ENCODE measurements at places on chromosomes 11 and 22.

DNA sequence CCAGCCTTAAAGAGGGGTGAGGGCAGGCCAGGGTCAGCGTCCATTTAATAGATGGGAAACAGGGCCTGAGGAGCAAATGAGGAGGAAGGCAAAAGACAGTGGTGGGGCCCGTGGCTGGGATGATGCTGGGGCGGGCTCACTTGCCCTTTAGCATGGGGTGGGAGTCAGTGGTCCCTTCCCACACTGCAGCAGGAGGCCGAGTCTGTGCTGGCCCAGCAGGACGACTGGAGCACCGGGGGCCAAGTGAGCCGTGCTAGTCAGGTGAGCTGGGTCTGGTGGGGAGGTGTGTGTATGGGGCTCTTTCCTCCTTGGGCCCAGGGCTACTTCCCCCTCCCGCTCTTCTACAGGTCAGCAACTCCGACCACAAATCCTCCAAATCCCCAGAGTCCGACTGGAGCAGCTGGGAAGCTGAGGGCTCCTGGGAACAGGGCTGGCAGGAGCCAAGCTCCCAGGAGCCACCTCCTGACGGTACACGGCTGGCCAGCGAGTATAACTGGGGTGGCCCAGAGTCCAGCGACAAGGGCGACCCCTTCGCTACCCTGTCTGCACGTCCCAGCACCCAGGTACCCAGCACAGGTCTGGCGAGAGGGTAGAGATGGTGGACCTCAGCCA is 12.8 kb downstream of the SCYL1 start:
- no peak for DNase-seq

- DNase-seq: no peak
Observed at GRCh38 chr22:23803001-23803819, 16.4 kb downstream of the SMARCB1 start.

DNA sequence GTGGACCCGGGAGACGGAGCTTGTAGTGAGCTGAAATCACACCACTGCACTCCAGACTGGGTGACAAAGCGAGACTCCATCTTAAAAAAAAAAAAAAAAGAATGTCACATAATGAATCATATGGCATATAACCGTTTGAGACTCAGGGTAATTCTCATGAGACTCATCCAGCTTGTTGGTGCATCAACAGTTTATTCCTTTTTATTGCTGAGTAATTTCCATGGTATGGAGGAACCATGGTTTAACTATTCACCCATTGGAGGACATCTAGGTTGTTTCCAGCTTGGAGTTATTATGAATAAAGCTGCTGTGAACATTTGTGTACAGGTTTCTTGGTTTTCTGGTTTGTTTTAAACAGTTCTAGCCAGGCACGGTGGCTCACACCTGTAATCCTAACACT is 25.3 kb downstream of the PPARA start:
- no peak for DNase-seq

- no peak for DNase-seq
Observed at GRCh38 chr11:126420698-126421256, 65.3 kb downstream of the ST3GAL4 start.

GRCh38 chr22:45787759-45788158 is 116.1 kb downstream of the ATXN10 start:
- DNase-seq: no peak

- DNase-seq: no peak
Observed at GRCh38 chr11:45580399-45580798, 85.0 kb downstream of the CHST1 start.

DNA sequence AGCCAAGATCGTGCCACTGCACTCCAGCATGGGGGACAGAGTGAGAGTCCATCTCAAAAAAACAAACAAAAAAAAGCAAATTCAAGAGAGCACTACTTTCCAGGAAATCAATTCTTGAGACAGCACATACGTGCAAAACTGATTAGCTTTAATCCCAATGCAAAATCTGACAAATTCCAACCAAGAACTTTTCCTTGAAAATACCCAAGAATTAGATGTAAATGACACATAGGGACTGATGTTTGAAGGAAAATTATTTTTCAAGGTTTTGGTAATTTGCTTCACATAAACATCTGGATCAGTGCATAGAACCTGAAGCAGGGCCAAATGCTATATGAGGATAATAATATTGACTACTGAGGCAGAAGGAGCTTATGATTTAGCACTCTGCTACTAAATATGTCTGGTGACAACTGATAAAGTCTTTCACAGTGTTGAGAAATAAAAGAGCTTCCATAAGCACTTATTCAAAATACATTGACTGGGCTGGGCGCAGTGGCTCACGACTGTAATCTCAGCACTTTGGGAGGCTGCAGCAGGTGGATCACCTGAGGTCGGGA is 8.8 kb downstream of the MAJIN start:
- DNase-seq: no peak

GRCh38 chr22:20574920-20575353 is 67.5 kb downstream of the MED15 start:
- DNase-seq: no peak

DNA sequence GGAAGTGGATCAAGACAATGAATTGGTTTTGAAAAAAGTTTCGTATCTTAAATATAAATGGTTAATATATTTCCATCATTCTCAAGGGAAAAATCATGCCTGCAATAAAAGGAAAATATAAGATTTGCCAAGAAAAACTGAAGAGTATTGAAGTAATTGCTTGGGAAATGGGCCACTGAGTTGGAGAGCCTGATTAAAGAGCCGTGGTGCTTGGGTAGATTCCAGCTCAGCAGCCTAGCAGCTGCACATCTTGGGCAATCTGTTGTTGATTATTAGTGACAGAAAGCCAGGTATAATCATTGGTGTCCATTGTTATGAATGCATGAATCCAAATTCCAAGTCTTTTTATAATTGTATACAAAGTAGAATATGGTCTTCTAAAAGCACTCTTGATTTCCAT is 800.9 kb upstream of the CHORDC1 start:
- DNase-seq: no peak

- DNase-seq: no peak
Observed at GRCh38 chr11:131418189-131418588, 47.8 kb downstream of the NTM start.

DNA sequence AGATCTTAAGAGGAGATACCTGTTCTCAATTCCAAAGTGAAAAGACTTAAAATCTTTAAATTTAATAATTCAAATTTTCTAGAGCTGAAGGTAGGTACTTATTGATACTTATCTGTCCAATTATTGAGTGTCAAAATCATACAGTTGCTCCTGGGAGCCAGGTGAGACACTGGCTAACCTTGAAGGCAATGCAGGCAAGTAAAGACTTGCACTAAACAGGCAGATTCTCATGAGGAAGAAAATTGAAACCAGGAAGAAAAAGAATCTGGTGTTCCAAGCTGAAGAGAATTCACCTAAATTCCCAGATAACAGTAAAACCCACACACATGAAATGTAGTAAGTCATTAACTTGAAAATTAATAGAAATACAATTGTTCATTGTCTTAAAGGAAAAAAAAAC is 30.3 kb downstream of the VSIG10L2 start:
- no peak for DNase-seq

DNA sequence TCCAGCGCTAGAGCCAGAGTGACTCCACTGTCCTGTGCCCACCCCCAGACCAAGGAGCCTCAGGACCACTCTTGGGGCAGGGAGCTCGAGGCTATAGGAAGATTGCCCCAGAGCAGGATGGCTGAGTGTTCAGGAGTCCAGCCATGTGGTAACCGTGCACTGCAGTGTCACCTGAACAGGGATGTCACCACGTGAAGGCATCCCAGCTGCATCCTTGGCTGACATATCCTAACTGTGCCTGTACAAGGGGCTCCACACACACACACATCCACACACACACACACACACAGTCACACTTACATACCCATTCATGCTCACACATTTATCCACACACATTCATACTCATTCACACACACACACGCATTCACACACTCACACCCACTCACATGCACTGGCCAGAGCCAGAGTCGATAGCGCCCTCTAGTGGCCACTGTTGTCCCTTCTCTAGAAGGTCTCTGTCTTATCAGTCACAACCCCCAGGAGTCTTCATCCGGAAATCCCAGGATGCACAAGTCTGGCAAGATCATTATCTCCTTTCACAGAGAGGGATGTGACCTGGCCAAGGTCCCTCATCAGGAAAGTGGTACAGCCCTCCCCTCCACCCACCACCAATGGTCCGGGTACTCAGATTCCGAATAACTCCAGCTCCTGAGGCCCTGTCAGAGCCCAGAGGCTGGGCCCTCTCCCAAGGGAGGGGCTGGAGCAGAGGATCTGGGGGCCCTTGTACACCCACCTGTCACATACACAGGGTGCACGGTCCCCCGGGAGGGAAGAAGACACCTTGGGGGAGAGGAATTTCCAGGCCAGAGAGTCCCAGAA is 55.1 kb downstream of the IGLL5 start:
- DNase-seq: peak; percentile 55

DNA sequence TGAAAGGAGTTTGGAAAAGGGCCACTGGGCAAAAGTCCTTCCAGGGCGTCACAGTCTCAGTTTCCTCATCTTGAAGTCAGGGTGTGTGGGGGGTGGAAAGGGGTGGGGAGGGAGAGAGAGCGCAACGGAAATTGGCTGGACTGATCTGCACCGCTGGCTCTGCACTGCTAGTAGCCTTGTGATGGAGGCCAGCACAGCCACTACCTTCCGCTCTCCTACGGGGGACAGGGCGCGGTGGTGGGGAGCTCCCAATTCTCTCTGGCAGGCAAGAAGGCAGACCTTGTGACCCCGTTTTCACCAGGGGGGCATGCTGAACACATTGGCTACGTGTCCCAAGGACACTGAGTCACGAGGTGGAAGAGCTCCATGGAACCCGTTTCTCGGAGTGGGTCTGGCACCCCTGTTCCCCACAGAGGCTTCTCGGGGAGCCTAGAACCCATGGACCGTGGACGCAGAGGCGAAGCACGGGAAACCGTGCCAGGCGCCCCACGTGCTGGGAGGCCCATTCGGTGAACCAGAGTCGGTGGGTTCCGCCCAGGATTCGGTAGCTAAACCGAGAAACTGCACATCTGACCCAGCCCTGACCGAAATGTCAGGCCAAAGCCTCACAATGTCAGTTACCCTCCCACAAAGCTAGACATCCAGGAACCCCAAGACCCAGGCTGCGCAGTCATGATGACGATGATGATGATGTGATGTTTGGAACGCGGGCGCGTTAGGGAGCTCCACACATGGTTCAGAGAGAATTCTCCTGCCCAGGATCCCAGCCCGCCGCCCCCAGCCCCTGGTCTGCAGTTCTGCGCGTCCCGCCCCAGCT is 28.3 kb upstream of the WNT11 start:
- DNase-seq: peak; percentile 61

DNA sequence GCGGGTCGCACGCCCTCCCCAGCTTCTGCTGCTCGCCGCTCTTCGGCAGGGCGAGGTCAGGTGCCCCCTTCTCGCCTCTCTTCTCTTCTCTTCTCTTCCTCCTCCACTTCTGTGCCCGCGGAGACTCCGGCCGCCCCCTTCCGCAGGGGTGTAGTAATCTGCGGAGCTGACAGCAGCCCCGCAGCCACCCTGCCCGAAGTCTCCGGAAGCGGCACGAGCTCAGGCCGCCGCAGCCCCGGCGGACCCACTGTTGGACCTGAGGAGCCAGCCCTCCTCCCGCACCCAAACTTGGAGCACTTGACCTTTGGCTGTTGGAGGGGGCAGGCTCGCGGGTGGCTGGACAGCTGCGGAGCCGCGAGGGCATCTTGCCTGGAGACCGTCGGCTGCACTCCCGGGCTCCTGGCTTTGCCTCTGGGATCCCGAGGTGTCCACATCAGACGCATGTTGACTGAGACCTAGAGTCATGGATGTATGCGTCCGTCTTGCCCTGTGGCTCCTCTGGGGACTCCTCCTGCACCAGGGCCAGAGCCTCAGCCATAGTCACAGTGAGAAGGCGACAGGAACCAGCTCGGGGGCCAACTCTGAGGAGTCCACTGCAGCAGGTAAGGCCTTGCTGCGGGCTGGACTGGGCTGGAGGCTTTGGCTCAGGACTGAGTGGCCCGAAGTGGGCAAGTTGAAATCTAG is 486 bp downstream of the STIM1 start:
- no peak for DNase-seq

DNA sequence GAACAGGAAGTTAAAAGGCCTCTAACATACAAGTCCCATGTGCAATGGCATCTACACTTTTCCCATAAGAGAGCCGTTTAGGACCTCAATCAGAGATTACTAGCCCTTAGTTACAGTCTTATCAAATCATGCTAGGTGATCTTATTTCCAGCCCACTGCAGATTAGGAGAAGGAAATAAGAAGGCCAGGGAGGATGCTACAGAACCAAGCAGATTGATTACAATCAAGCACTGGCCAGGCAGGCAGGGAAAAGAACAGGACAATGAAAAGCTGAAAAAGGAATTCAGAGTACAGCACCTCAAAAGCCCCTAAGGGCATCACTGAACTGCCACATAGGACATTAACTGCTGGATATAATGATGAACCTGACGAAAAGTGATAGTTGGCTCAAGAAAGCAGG is 73.0 kb downstream of the CLPB start:
- DNase-seq: no peak

DNA sequence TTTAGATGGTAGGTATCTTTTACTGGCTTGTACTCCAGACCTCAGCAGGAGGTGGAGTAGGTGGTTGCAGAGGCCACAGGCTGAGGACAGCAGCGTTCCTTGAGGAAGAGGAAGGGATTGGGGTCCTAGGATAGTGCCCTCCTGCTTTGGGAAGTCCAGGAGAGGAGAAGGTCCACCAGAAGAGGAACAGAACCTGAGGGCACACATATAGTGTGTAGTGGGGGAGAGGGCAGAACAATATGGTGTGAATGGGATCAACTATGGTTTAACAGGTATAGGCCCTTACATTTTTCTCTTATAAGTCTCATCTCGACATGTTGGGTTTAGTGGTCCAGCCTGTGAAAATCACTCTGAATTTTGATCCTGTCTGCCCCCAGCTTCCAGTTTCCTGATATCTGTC is 229.1 kb upstream of the ZBED5 start:
- DNase-seq: no peak

DNA sequence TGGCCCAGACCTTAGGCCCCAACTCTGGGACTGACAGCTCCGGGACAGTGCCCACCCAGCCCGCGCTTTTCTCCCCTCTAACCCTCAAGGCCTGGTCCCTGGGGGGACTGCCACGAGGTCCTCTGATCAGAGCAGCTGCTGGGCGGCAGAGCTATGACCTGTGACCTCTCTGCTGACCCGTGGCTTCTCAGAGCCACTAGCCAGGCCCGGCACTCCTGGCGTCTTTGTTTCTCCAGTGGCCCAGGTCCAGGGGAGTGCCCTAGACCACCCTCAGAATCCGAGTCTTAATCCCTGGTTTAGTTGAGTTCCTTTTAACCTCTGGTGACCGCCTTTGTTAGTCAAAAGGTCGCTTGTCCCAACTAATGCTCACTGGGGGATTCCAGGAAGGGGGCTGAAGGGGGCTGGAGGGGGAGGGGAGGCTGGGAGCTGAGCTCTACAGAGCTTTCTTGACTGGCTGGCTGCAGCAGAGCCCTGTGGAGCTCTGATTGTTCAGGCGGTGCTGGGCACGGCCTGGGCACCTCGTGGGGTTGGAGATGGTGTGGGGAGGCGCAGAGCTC is 1.2 kb downstream of the FBLN1 start:
- peak; percentile 42 for DNase-seq

All from heart left ventricle (tissue), 16 donors.